DMS79 treated with DMSO at 0.1 percent for 48 hours (cell line): ENCODE measurements at places on chromosomes 11 and 22.
A peak's percentile ranks its signal among the peaks of the same experiment; 100 is the strongest.

- no peak for DNase-seq
Observed at GRCh38 chr11:94757037-94757735, 11.0 kb upstream of the AMOTL1 start.

DNA sequence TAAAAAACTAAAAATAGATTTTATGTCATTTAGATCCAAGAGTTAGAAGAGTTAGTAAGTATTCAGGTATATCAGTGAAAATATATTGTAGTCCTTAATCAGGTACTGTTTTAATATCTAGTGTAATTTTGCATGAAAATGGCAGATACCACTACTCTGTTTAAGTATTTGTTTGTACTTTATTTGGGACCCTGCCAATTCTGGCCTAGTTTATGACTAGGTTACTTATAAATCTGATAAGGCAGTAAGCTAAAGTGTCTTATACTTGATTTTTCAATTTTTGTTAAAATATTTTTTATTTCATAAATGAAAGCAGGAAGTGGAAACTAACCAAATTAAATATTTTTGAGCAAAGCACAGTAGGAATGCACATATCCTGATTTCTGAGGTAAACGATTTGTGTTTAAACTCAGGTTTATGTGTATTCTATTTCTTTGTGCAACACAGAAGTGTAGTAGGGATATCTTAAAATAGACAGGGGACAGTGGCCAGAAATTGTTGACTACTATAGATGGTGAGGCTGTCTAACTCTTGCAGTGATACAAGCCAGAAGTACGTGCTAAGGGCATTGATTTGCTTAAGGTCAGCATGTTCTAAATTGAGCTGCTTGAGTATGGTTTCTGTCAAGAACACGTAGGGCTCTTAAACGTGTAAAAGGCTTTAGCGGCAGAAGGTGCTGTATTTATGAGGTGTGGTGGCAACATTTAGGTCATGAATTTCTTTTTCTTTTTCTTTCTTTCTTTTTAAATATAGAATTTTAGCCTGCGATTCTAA, 34.0 kb downstream of the HIPK3 start:
- peak; percentile 19 for DNase-seq

GRCh38 chr11:76649011-76649410, 21.5 kb downstream of the LRRC32 start:
- no peak for DNase-seq

- no peak for DNase-seq
Observed at GRCh38 chr11:108734283-108734682, 69.4 kb downstream of the DDX10 start.

DNA sequence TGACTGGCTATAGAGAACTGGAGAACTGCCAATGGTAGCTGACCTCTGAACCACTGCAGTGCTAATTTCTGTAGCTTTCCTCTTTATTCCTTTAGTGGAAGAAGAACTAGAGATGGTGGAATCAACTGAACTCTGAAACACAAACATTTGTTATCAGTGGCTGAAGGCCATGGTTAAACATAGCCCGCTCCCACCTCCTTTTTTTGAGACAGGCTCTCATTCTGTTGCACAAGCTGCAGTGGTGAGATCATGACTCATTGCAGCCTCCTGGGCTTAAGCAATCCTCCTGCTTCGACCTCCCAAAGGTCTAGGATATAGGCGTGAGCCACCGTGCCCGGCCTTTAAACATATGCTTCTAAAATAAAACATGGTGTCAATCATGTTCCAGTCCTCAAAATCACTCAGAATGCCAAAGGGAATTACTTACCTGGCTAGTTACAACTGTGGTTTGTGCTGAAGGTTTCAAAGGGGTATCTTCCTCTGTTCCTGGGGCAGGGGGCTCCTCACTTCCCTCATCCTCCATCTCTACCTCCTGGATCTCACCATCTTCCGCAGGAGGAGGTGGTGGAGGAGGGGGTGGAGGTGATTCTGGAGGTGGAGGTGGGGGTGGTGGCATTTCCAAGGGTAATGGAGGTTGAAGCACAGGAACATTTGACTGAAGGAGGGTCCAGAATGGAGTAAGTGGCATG, 9.0 kb upstream of the AGBL2 start:
- DNase-seq = no peak
